ENCODE measurements at places on chromosomes 2 and 18.

GRCh38 chr2:59691518-59692190, 861.8 kb downstream of the BCL11A start:
- DNase-seq = no peak

- DNase-seq = no peak
These were observed 105.4 kb upstream of the FAM110C start for GRCh38 chr2:151553-152334.

DNA sequence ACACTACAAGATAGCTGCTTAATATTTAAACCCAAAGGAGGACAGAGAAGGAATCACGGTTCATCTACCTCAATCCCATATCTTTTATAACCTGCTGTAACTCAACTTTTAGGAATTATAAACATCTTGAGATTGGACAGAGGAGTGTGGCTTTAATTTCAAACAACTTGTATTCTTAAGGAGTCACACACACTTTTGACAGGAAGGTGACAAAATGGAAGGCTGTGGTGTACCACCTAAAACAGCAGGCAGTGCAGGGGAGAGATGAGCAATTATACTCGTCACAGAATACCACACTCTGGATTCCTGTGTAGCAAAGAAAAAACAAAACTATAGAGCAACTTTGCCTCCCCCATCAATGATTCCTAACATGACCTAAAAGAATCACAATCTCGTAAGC, 194.8 kb downstream of the ZEB2 start:
- peak; percentile 22 for DNase-seq

GRCh38 chr18:26255695-26256622, 29.7 kb downstream of the TAF4B start:
- DNase-seq = no peak

DNA sequence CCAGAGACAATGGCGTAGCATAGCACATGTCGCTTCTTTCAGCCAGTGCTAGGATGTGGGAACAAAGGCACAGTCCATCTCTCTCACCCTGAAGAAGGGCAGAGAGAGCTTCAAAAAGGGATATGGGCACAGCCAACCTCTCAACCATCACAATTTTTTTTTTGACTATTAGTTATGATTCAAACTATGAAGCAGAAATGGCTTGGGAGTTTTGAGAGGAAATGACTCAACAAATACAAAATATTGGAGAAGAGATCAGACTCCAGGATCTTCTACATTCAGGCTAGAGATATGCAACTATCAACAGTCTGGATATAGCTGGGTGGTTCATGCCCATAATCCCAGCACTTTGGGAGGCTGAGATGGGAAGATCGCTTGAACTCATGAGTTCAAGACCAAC, 109.1 kb downstream of the MCFD2 start:
- no peak for DNase-seq
